Activated T-cell treated with anti-CD3 and anti-CD28 coated beads, Interleukin-2, amount 50 U/mL, for 24 hours (primary cell): ENCODE measurements at places on chromosomes 16 and 17.

- no peak for DNase-seq
Observed at GRCh38 chr17:17971431-17972125, 622 bp downstream of the TOM1L2 start.

- DNase-seq, result no peak
Observed at GRCh38 chr16:8867932-8868415, 832 bp downstream of the CARHSP1 start.

GRCh38 chr17:41959336-41960095, 7.1 kb upstream of the CNP start:
- no peak for DNase-seq

DNA sequence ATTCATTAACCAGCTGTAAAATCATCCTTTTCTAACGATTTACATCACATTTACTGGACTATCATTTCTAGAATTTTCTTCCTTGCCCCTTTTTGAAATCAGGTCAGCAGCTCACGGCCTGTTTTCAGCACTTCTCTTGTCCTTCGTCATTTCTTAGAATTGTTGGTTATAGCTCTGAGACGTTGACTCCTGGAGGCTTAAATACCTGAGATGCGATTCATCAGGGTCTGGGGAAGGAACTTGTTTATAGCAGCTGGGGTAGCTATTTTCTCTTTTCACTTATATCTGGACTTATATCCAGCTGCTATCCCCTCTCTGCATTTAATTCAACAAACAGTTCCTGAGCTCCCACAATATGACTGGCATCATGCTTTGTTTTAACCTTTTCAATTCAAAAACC, 338.7 kb upstream of the TNRC6C start:
- DNase-seq, result no peak

DNA sequence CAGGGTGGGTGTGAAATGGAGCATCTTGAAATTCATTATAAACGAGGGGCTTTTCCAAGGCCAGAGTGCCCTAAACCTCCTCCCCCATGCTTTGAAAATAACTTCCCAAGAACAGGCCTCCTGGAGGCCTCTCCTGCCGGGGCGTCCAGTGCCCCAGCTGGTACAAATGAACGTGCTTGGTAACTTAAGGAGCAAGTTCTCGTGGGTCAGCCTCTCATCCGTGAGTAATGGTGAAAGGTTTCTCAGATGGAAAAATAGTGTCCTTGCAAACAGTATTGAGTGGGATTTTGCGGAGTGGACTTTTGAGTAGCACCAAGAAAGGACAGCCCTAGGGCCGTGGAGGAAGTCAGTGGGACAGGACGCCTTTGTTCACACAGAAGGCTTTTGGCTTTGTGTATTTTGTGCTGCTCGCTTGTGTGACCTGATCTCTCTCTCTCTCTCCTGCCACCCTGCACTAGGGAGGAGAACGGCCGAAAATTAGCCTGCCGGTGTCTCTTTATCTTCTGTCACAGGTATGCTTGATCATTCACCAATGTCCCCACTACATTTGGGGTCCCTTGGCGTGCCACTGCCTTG, 34.6 kb downstream of the CLEC16A start:
- DNase-seq, result no peak

DNA sequence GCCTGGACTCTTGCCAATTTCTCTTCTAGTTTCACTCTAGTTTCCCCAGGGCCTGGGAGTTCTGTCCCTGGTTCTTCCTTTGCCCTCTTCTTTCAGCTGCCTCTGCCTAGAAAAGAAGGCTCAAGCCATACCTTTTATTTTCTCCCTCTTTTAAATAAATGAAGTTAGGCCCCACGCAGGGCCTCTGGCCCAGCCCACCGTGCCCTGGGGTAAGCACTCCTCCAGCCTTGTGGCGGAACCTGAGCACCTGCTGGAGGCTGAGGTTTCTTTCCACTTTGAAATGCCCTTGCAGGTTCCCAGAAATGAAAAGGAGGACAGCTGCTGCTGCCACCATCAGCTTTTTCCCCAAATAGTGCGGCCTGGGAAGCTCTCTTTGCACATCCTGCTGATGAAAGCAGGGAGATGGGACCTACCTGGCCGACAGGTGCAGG, 139.4 kb downstream of the CCDC182 start:
- DNase-seq, result peak; percentile 46

DNA sequence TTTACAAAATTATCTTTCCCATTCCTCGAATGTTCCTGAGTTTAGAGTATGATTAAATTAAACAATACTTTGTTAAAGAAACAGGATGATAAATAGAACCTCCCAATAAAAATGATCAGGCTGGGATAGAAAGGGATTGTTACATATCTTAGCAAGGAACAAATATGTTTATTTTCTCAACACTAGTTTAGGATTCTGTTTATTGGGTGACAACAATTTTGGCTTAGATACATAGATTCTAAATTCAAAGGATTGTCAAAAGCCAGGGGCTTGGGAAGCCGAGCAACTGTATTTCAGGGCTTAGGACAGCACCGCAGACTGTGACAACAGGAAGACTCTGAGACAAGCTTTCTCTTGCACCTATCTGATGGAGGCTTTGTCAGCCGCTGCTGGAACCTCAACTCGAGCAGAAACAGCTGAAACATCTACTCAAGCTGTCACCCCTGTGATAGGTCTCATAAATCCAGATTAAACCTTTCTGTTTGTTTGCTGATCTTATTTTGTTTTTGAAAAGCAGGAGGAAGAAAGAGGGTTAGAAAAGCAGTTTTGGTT, 562.8 kb upstream of the ZFHX3 start:
- DNase-seq, result no peak

DNA sequence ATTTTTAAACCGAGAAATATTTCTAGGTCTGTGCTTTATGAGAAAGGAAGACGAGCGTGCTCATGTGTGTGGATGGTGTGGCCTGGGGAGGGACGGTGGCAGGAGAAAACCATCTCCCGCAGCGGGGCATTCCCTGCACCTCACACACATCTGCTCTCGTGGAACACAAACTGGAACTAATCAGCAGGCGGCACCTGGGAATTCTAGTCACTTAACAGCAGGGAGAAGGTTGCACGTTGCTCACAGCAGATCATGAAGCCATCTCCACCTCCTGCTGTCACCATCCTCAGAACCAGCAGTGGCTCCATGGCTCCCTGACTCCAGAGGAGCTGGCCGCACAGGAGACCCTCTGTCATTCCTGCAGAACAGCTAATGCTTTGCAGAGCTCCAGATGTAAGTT, 35.2 kb downstream of the ADCY9 start:
- DNase-seq, result no peak

DNA sequence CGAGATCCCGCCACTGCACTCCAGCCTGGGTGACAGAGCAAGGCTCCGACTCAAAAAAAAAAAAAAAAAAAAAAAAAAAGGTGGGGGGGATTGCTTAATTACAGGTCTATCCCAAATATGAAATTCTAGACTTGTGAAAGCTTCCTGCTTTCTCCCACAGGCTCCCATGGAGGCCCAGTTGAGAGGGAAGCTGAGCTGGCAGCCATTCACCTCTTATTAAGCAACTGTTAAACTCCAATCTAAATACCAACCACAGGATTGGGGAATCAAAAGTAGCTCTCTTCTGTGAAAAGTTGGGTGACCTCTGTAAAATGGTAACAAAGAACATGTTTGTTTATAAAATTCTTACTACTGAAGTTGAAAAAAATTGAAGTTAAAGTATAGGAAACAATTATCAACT, 45.8 kb upstream of the STAC2 start:
- DNase-seq, result no peak

DNA sequence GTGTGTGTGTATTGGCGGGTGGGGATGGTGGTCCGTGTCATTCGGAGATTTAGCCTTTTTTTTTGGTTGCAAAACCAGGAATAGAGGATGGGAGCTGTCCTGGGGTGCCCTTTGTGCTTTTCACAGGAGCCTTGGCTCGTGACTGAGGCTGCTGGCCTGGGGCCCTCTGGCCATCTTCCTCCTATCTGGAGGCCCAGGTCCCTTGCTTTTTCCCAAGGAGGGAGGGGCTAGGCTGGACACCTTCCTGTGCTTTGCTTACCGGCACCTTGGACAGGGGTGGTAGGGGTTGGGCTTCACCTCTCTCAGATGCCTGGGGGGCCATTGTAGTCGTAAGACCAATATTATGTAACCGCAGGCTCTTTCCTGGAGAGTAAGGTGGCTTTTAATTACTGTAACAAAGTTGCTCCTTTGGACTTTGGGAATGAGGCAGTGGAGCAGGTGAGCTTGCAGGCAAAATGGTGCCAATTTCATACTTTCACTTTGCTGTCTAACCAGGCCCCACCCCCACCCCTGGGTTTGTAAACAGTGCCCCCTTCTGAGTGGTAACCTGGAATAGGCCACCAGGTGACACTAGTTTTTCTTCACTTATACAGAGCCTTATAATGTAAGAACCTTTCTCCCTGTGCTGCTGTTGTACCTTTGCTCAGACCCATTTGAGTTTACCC, 1.2 kb downstream of the DYNLL2 start:
- peak; percentile 51 for DNase-seq

GRCh38 chr16:2425008-2425518, 4.2 kb upstream of the CCNF start:
- no peak for DNase-seq

- no peak for DNase-seq
Observed at GRCh38 chr17:7034955-7035590, 742 bp upstream of the SLC16A13 start.

DNA sequence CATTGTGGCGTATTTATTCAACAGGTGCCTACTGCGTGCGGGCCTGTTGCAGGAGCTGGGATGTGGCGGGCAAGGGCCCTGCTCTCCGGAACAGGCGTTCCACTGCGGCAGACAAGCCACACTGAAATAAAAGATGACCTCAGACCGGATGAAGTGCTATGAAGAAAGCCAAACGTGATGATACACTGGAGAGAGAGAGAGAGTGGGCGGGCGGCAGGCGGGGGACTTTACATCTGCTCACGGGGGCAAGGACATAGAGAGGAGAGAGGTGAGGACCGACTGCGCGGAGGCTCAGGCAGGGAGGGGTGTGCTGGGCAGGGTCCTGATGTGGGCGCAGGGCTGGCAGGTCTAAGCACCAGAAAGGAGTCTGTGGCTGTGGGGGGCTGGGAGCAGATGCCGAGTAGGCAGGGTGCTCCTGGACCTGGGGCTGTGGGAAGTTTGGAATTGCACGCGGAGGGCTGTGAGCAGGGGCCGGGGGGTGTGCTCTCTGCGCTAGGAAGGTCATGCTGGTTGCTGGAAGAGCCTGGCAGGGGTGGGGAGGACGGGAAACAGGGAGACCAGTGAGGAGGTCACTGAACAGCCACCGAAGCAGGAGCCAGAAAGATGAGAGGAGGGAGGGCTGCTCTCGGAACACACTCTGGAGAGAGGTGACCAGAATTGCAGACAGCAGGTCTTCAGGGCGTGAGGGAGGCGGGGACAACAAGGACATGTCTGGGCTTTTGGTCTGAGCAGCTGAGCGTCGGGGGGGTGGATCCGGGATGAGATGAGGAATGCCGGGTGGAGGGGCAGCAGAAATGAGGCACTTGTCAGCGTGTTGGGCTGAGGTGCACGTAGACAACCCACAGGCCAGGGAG, 9.9 kb downstream of the MXRA7 start:
- DNase-seq, result no peak

- DNase-seq, result no peak
Observed at GRCh38 chr17:50386510-50386909, 10.8 kb downstream of the LRRC59 start.

DNA sequence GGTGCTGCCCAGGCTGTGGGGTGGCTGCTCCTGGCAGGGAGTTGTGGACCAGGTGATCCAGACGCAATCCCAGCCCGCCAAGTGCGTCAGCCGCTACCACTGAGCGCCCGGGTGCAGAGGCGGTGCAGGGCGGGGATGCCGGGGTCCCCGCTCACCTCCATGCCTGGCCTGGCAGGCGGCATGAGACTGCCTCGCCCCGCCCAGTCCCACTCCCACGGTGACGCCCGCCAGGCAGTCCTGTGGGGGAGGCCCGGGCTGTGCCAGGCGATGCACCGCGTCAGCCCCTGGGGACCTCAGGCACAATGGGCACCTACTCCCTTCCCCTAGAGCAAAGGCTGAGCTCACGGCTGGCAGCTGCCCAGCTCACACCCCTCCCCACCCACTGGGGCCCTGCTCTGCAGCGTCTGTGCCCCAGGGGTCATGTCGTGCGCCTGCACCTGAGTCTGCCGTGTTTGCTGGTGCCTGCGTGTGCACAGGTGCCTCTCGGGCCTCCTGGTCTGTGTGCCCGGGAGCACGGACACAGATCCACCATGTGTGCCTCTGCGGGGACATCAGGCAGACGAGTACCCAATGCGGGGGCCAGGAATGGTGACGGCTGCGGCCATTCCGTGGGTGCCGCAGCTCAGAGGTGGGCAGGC, 5.3 kb downstream of the RPUSD1 start:
- DNase-seq, result no peak

DNA sequence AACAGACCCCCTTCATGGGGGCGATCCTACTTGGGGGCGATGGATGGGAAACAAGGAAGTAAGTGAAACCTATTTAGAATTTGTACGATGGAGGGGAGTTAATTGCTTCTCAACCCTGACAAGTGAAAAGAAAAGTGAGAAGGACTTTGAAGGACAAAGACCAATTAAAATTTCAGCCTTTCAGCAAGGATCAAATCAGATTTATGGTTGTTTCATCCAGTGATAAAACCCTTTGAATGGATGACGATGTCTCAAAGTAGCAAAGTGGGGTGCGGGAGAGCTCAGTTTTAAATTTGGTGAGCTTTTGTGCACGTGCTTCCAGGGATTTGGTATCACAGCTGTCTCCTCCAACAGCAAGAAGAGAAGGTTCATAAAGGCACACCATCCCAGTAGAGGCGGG, 51.7 kb downstream of the CMIP start:
- no peak for DNase-seq

GRCh38 chr17:63647065-63647725, 25.0 kb downstream of the MAP3K3 start:
- no peak for DNase-seq

GRCh38 chr17:50542795-50543774, 3.9 kb upstream of the SPATA20 start:
- no peak for DNase-seq

GRCh38 chr17:59101178-59101577, 5.5 kb downstream of the TRIM37 start:
- DNase-seq, result no peak

DNA sequence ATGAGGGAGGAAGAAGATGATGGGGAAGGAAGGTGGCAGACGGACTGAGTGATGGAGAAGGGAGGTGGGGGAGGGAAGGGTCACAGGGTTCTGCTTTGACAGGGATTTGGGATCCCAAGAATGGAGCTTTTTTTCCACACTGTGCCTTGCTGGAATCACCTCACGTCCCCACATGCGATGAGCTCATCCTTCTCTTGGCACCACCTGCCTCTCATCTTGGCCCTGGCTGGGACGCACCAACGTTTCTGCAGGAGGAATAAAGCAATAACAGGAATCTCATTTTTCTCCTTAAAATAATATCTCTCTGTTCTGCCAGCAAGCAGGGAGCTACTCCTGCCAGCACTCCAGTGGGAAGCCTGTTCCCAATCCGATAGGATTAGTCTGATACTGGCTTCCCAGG, 47.8 kb downstream of the MEOX1 start:
- DNase-seq, result no peak
